ENCODE measurements at places on chromosomes 11 and 22. TPM values are rescaled to one million over a fixed set of nuclear protein-coding genes. Genes with fewer than 3 reads are reported as not detected.

DNA sequence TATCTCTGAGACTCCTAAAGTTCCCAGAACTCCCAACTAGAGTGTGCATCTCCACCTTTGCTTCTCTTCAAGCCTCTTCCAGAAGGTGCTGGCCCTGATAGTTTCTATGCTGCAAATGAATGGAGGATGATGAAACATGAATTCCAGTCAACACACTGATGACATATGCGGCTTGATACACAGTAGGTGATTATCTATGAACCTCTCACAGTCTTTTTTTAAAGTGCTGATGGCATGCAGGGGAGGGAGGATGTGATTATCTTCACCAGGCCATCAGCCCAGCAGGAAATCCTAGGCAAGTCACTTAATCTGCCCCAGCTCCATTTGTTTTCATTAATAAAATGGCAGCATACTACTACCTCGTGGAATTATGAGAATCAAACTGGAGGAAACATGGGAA is 548.5 kb downstream of the SOX6 start:
- no peak for DNase-seq
- H3K4me3 ChIP-seq: no peak overlapping the region
- no peaks in the 10 kb centered on the region for H3K27me3 ChIP-seq
- H3K4me1 ChIP-seq: no peaks in the 10 kb centered on the region
- H3K36me3 ChIP-seq: no peaks in the 10 kb centered on the region

DNA sequence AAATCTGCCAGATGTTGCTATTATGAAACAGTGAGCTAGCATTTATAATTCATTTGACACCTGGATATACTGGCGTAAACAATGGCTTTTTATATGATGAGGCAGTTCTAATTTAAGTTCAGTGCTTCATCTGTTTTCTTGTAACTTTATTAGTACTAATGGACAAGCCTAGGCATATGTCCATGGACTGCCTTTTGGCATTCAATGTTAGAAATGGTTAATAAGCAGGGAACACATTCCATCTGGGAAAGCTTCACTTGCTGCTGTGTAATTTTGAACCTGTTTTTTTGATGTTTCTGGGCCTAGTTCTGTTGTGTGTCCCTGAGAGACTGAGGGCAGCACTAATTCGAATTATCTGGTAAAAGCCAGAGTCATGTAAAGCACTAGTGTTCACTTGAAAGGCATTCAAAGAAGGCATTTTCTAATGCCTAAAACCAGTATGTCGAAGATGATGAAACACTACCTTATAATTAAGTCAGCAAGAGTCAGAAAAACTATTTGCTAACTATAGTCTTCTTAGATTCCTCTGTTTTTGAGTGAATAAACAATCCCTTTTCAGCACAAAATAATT is 138.5 kb downstream of the SWAP70 start:
- H3K27me3 ChIP-seq: no peaks in the 10 kb centered on the region
- H3K4me1 ChIP-seq: peaks cover 18% of the 10 kb centered on the region
- peak overlapping the region; percentile 70 for H3K27ac ChIP-seq
- no peak overlapping the region for H3K4me3 ChIP-seq
- peaks cover 27% of the 10 kb centered on the region for H3K36me3 ChIP-seq

Gene NXPE1
- not detected for total RNA-seq

Gene TMEM25
- 13.7 TPM for total RNA-seq

GRCh38 chr11:131980199-131980598 is 609.8 kb downstream of the NTM start:
- H3K36me3 ChIP-seq: no peaks in the 10 kb centered on the region
- H3K4me1 ChIP-seq: no peaks in the 10 kb centered on the region
- H3K4me3 ChIP-seq: no peak overlapping the region
- H3K27ac ChIP-seq: no peak overlapping the region
- no peak for DNase-seq

DNA sequence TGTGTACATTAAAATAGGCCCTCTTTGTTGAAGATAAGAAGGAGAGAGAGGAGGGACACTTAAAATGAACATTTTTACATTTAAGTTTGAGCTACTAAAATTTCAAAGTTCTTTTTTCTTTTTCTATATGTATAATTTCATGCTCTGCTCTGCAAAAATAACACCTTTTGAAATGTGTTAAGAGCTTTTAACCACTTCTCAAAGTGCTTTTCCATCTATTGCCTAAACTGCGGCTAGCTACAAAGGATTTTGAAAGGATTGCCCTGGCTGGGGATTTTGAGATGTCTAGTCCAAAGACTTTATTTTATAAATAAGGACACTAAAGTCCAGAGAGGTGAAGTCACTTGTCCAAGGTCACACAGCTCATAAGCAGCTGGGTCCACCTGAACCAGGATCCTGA is 138.5 kb downstream of the CCDC81 start:
- no peaks in the 10 kb centered on the region for H3K36me3 ChIP-seq
- no peak overlapping the region for H3K4me3 ChIP-seq
- no peak overlapping the region for H3K27ac ChIP-seq
- H3K27me3 ChIP-seq: no peaks in the 10 kb centered on the region

Gene C1QTNF5
- total RNA-seq: 5.3 TPM

Gene INS
- not detected for total RNA-seq

Data from esophagus squamous epithelium (tissue), 5 donors.